ENCODE measurements at places on chromosomes 16 and 17.

DNA sequence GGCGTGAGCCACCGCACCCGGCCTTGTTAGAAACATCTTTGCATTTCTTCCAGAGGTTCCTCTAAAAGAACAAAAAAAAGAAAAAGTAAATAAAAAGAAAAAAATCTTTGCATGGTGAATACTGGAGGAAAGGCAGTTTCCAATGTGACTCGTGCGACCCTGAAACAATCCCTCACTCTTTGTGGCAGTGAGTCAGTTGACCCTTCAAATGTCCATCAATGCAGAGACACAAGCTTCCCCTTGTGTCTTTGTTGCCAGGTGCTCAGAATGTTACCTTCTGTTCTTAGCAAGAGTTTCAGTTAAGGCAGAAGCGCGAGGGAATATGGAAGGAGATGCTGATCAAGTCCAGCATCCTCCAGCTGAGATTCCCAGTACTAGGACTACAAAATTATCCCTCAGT is 16.4 kb downstream of the CACNG4 start:
- no peak for DNase-seq

DNA sequence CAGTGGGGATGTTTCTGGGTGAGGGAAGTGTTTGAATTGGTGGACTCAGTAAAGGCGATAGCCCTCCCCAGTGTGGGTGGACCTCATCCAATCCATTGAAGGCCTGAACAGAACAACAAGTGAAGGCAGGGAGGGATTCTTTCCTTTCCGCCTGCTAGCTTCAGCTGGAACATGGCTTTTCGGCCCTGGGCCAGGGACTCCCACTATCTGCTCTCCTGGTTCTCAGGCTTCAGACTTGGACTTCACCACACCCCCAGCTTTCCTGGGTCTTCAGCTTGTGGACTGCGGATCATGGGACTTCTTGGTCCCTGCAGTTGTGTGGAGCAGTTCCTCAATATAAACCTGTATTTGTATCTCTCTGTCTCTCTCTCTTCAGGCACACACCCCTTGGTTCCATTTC is 77.9 kb downstream of the SNX29 start:
- no peak for DNase-seq

GRCh38 chr16:76195056-76195455 is 82.1 kb upstream of the CNTNAP4 start:
- no peak for DNase-seq

DNA sequence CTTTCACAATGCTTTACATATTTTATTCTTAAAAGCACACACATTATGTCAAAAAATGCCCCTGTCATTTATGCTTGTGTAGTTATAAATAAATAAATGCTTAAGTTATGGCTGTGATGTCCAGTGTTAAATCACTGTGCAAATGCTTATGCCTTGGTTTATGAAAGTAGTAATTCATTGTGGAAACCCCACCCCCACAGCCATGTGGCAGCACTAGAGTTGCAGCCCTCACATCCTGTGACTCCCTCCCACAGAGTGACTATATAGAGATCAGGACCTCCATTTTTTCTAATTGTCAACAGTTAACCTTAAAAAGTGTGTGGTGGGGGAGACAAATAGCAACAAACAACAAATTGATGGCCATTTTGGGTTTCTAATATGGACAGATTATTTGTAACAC is 2.4 kb downstream of the SKAP1 start:
- DNase-seq = no peak
